ENCODE measurements at places on chromosomes 13 and 19.

DNA sequence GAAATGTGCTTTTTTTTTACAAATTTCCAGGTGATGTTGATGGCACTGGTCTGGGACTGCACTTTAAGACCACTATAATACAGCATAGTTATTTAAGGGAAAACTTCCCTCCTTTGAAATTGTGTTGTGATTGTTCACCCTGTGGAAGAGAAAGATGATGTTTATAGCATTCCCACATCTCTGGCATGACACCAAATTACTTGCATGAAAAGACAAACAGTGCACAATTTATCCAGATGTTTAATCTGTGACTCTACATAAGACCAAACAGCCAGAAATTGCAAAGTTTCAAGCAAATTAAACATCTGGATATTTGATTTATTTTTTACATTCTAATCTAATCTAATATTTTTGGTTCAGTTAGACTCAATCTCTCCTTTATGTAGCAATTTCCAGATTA lies 51.6 kb downstream of the UFM1 start:
- no peak for DNase-seq

- DNase-seq, result peak; percentile 17
Observed at GRCh38 chr19:36950335-36951119, 34.4 kb downstream of the ZNF568 start.

DNA sequence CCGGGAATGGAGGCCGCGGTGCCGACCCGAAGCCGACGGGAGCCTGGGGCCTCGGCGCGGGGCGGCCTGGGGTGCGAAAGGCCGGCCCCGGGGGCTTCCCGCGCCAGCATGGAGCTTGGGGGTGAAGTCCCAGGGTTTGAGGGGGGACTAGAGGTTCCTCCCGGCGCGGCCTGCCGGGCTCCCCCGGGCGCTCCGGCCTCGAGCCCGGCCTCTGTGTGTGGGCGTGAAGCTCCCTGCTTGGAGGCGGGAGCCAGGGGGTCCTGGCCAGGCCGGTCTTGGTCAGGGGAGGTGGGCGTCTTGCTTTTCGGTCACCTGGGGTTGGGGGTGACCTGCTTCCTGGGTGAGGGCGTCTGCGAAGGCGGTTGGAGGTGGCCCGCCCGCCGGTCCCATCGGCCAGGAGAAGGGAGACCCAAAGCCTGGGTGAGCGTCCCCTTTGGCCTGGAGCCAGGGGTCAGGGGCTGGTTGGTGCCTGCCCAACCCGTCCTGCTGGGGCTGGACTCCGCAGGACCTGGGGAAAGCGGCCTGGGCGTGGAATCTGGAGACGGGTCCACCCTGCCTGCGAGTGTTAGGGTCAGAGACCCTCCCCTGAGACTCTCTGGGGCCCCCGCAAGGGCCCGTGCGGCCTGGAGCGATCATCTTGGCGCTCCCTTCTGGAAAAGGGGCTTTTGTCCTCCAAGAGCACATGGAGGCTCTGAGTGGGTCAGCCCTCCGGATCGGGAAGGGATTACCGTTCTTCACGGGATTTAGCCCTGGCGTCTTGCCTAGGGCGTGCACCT lies 535 bp downstream of the BSG start:
- peak; percentile 82 for DNase-seq

GRCh38 chr19:17164639-17165038 lies 50.5 kb upstream of the USE1 start:
- DNase-seq, result no peak

DNA sequence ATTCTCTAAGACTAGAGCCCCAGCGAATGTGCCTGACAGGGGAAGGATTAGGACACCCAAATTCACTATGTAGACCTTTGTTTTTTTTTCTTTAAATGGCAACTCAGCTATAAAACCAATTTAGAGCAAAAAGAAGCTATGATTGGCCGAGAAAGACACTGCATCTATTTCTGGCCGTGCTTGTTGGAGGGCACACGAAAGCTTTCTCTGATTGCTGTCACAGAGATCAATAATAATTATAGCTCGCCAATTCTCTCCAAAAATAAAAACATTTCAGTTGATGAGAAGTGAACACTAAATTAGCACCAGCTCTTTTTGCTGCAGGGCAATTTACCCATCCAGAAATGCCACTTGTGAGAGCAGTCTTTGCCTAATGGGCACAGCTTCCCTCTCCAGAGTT lies 31.2 kb downstream of the CBY2 start:
- no peak for DNase-seq

DNA sequence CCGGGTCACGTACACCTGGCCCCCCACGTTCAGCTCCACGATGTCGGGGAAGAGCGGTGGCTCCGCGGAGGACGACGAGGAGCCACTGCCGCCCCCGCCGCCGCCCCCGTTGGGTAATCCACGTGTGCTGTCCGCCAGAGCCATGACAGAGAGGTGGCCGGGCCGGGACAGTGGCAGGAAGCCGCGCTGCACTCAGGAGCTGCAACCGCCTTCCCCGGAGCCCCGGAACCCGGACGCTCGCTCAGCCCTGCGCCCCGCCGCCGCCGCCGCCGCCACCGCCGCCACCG lies 257 bp downstream of the KCTD12 start:
- DNase-seq, result no peak

- no peak for DNase-seq
Observed at GRCh38 chr13:46382224-46382623, 4.8 kb downstream of the RUBCNL start.

GRCh38 chr19:4033028-4033956 lies 25.8 kb downstream of the PIAS4 start:
- DNase-seq, result no peak

GRCh38 chr19:2338751-2339643 lies 10.5 kb downstream of the SPPL2B start:
- DNase-seq, result no peak

- DNase-seq, result no peak
Observed at GRCh38 chr19:15583346-15583745, 31.7 kb upstream of the CYP4F8 start.

DNA sequence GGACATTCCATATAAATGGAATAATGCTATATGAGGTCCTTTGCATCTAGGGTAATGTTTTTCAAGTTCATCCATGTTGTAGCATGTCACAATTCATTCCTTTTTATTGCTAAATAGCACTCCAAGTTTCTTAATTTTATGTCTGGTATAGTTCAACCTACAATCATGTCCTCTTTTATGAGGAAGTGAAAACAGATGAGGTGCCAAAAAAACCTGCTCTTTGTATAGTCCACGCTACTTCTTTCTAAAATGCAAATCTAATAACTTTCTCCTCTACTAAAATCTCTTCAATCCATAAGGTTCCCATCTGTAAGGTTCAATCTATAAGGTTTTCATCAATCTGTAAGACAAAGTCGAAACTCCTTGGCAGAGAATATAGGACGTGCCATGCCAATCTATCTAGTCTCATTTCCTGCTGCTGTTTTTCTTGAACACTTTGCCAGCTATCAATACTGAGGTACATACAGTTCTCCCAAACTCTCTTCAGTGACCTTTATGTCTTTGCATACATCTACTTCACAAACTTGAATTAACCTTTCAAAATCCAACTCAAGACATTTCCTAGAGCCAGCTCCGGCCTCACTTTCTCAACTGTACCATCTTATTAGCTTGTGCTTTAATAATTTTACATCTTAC lies 33.7 kb downstream of the INTS6 start:
- DNase-seq, result no peak

GRCh38 chr19:35931874-35932202 lies 4.3 kb upstream of the LRFN3 start:
- no peak for DNase-seq

DNA sequence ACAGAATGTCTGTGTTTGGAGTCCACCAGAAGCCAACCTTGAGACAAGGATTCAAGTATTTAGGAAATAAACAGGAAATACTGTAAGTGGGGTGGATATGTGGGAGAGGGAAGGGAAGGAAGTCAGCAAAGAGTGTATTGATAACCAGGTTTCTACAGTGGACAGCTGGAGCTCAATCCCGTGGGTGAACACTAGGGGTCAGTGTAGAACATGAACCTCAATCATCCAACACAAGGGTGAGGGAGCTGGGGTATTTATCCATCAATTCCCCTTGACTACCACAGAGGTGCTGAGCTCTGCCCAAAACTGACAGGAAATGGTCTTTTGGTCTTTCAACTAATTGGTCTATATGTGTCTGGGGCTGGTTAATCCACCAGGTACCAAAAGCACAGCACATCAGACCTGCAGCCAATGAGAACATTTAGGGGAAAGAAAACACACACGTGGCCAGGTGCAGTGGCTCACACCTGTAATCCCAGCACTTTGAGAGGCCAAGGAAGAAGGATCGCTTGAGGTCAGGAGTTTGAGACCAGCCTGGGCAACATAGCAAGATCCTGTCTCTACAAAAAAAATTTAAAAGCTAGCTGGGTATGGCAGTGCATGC lies 5.6 kb upstream of the SYDE1 start:
- DNase-seq, result peak; percentile 52

GRCh38 chr19:1471515-1472160 lies 7.4 kb downstream of the C19orf25 start:
- peak; percentile 55 for DNase-seq

GRCh38 chr19:55527197-55528029 lies 9.5 kb downstream of the SBK2 start:
- DNase-seq, result no peak

DNA sequence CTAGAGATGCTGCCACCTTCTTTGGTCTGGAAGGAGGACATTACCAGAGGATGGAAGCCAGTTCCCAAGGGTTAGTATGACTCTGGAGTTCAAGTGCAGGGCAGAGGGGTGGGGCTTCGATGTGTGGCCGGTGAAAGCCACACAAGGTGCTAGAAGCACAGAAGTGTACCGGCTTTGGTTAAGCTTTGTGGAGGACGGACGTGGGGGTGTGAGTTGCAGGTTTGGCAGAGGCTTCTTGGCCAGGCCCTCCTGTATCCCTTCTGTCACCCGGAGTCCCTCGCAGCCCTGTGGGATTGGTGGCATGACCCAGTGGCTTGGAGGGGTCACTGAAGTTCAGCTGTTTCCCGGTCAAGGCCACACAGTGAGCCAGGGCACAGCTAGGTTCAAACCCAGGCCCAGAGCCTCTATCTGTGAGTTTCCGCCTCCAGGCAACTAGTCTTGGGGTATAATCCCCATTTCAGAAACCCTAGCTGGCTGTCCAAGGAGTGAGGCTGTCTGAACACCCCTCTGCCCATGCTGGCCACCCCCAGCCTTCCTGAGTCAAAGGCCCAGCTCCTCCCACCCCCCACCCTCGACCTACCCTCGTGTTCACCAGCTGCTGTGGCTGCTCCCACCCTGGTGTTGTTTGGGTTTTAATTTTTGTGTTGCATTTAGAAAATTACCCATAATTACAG lies 4.6 kb upstream of the SSBP4 start:
- DNase-seq, result peak; percentile 71

DNA sequence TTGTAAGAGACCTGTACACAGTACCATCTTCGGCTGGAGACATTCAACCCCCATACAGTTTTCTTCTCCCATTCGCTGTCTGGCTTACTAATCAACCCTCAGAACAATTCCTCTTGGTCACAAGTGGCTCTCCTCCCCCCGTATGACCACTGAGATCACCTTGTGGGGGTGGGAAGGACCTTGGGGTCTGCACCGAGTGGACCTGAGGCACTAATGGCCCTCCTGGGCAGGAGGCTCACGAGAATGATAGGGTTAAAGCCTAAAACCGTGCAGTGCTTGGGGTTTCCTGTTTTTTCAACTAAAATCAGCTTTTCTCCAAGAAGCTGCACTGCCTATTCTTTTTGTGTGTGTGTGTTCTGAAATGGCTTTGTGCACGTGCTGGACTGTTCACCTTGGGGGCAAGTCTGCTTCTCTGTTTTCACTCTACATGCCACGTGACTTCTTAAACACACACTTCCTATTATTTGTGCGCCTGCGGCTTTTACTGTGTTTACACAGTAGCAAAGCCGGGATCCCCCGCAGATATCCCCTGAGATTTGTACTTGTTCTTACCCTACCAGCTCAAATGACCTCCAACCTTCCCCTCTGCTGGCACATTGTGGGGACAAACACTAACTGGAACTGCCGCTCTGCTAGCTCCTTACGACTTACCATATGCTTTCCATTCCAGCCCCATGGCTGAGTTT lies 12.3 kb downstream of the RBM26 start:
- DNase-seq, result no peak

GRCh38 chr13:35714588-35715377 lies 238.3 kb upstream of the MAB21L1 start:
- no peak for DNase-seq

GRCh38 chr19:5132206-5132560 lies 163.3 kb downstream of the KDM4B start:
- DNase-seq, result no peak

DNA sequence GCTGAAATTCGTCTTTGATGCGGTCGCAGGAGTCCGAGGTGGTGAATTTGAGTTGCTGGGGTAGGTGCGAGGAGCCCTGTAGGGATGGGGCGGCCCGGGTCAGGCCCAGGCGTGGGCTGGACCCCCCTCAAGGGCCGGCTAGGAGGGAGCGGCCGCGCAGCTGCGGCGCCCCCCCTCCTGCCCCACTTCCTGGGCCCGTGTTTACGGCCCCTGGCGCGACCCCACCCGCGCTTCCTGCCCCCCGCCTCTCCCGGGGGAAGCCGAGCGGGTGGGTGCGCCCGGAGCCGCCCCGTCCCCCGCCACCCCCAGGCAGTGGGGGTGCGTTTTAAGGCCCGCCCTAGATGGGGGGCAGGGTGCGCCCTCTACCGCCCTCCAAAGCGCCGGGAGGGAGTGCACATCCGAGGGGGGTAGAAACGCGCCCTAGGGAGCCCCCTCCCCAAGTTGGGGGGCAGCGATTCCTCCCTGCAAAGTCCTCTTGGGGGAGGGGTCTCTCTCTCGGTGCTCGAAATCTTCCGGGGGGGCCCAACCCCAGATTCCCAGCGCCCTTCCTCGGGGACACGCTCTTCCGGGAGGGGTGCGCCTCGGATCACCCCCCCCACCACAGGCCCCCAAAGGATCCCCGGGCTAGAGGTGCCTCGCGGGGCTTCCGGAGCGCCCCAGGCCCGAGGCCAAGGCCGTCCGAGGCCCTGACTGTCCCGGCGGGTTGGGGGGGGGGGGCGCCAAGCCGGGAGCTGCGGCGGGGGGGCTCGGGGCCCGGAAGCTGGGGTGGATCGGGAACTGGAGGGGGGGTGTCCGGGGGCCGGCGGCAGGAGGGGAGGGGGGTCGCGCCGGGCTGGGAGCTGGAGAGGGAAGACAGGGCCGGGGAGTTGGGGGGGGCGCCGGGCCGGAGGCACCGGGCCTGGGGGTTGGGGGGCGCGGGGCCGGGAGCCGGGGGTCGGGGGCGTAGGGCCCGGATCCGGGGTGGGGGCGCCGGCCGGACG lies 823 bp downstream of the TLE5 start:
- DNase-seq, result peak; percentile 61

Data from GM23248 (cell line).